Vagina (tissue), 2 donors: ENCODE measurements at places on chromosomes 4 and X.

- DNase-seq, result no peak
Observed at GRCh38 chr4:3335385-3335784, 42.6 kb downstream of the RGS12 start.

- no peak for DNase-seq
Observed at GRCh38 chr4:160877087-160877790, 1286.6 kb downstream of the FSTL5 start.

GRCh38 chr4:186536285-186536684 lies 19.1 kb downstream of the MTNR1A start:
- DNase-seq, result no peak

GRCh38 chr4:113919611-113920010 lies 59.8 kb downstream of the ARSJ start:
- no peak for DNase-seq

DNA sequence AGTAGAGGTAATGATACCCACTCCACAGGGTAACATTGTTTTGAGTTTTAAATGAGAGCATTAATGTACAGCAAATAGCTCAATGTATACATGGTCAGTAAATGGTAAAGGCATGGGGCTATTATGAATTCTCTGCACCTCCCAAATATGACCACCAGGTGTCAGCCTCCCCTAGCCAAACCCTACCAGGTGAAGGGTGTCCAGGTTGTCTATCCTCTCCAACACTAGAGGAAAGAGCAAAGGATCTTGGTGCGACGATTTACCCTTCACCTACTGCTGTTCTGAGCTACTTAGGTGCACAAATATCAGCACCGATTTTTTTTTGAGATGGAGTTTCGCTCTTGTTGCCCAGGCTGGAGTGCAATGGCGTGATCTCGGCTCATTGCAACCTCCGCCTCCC lies 26.5 kb upstream of the XIAP start:
- DNase-seq, result no peak

GRCh38 chr4:127311371-127311770 lies 321.4 kb upstream of the INTU start:
- DNase-seq, result no peak

- DNase-seq, result no peak
Observed at GRCh38 chr4:144696376-144696775, 50.4 kb downstream of the HHIP start.

DNA sequence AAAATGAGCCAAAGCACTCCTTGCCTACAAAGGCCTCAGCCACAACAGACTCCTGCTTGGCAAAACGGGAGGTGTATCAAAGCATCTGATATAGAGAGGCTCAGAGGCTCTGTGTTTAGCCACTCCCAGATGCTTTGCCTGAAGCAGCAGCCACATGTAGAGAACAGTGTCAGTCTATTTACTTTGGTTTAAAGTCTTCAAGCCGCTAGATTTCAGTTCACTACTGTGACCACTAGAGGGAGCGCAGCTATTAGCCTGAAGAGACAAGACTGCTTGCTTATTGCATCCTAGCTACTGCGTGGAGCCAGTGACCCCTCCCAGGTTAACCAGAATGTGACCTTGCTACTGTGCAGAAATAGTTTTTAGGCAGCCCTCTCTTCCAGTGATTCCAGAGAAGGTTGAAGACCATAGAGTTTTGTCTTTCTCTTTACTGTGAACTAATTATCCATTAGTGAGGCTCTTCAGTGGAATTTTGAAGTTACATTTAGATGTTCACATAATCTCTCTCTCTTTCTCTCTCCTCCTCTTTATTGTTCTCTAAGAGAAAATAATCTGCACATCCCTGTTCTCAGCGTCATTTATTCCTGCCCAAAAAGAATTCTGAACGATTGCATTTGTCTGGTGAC lies 39.3 kb downstream of the BMP3 start:
- DNase-seq, result no peak

DNA sequence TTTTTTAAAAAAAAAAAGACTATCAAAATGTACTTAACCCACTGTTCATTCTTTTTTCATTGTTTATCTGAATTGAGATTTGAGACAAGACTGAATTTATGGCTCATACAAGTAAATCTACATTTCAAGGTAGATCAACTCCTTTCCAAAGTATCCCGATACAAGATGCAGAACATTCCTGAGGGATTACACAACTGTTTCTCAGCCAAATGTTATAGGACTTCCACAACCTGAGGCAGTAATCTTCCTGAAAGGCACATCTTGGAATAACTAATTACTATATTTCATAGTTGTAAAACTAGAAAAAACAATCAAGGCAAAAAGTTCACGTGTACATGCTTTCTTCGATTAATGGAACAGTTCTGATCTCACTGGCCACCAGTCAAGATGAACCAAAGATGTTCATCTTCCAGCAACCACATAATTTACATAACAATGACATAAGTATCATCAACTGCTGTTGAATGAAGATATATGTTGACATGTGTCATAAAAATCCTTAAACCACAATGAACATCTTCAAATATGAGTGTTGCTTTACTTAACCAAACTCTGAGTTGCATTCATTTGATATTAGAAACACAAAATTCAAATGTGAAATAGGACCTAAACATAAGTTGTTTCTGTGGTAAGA lies 225.2 kb upstream of the DKK2 start:
- DNase-seq, result no peak

GRCh38 chrX:133323431-133323830 lies 91.9 kb downstream of the GPC4 start:
- DNase-seq, result no peak

DNA sequence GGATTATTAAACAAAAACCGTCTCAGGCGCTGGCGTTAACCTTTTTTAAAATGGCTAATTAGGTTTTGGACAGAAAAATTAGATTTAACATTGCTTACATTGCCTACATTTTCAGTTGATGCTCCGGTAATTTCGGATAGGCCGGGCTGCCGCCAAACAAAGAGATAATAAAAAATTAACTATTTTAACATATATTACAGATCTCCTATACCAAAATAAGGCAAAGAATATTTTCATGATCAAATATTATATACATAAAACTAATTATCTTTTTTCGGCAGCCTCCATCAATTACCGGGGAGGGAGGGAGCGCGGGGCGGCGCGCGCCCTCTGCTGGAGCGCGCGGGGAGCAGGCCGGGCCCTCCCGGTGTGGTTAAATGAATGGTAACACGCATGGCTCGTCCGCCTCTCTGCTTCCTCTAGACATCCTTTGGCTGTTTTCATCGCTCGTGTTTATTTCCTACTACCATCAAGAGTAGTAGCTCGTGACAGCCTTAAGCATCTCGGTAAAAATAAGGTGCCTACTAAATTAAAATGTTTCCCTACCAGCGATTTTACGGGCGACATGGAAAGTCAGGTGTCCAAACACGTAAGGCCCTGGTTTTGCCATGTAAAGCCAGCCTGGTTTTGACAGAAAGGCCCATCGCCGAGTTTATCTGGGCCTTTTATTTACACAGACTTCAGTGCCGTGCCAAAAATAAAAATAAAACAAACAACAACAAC lies 52.4 kb upstream of the TMEM33 start:
- DNase-seq, result no peak

GRCh38 chr4:187478292-187479140 lies 517.1 kb upstream of the ZFP42 start:
- DNase-seq, result no peak

DNA sequence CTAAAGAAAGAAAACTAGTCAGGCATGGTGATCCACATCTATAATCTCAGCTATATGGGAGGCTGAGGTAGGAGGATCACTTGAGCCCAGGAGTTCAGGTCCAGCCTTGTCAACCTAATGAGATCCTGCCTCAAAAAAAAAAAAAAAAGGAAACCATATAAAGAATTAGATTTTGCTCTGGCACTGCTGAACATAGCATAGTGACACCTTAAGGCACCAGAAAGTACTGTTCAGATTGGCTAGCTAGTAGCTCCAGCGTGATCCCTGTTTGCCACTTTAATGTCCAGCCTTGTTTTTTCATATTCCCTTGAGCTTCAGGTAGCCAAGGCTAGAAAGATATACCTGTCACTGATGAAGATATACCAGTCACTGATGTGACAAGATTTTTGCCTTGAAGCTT lies 34.1 kb downstream of the EXOC1 start:
- DNase-seq, result no peak

- DNase-seq, result no peak
Observed at GRCh38 chr4:149910177-149910576, 94.5 kb upstream of the IQCM start.

DNA sequence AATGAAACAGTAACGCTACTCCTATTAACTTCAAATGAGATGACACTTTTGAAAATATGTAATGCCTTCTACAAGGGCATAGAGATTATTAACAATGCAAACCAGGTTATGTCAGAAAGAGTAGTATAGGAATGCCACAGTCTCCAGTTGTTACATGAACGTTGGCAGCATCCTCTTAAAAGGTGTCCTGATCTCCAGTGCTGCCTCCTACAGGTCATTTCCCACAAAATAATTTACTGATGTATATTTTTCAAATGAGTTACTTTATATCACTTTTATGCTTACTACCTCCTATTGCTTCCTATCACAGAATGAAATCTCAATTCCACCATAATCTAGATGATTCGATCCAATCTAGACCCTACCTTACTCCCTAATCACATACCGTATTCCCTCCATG lies 195.2 kb upstream of the EPHA5 start:
- DNase-seq, result no peak

GRCh38 chr4:87570290-87570805 lies 38.0 kb upstream of the DSPP start:
- DNase-seq, result no peak

DNA sequence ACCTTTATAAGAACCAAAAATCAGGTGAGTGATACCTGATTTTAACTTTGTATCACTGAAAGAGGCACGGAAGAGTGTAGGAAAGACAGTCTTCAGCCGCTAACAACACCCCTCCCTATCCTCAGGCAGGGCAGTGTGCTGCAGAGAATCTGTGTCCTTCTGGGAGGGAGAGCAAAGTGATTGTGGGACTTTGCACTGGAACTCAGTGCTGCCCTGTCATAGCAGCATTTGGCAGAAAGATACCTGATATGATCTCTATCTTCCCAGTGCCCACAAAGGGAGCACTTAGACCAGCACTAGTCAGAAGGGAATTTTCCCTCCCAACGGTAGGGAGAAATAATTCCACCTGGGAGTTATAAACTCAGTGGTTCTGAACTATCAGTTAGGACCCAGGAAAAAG lies 139.0 kb downstream of the FMR1NB start:
- DNase-seq, result no peak

- DNase-seq, result no peak
Observed at GRCh38 chr4:156472624-156473023, 499.0 kb downstream of the PDGFC start.

DNA sequence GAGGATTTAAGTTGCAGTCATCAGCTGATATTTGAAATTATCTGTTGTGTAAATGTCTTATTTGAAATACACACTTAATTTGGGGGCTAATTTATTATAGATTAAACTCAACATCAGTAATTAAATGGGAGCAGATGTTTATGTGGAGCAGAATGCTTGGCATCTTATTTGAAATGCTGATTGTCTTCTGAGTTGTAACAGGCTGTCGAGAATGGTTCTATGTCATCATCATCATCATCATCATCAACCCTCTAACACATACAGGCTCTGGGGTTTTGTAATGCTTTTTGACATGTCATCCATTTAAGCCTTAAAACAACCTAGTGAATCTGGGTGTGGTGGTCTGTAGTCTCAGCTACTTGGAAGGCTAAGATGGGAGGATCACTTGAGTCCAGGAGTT lies 8.2 kb downstream of the MTMR1 start:
- no peak for DNase-seq

- no peak for DNase-seq
Observed at GRCh38 chr4:35689870-35690269, 554.4 kb downstream of the ARAP2 start.

GRCh38 chr4:69731847-69732246 lies 28.6 kb downstream of the SULT1B1 start:
- no peak for DNase-seq

DNA sequence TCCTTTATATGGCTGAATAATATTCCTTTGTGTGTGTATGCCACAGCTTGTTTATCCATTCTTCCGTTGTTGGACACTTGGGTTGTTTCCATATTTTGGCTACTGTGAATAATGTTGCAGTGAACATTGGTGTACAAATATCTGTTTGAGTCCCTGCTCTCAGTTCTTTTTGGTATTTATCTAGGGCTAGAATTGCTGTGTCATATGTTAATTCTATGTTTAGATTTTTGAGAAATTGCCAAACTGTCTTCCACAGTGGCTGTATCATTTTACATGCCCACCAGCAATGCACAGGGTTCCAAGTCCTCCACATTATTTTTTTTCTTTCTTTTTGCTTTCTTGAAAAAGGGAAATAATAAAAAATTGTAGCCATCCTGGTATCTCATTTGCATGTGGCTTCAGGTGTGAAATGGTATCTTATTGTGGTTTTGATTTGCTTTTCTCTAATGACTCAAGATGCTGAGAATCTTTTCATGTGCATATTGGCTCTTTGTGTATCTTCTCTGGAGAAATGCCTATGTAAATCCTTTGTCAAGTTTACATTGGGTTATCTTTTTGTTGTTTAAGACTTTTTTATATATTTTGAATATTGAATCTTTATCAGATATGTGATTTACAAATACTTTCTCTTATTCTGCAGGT lies 129.7 kb downstream of the RAPGEF2 start:
- DNase-seq, result no peak

- DNase-seq, result no peak
Observed at GRCh38 chr4:145387079-145387478, 94.6 kb upstream of the SMAD1 start.

- DNase-seq, result no peak
Observed at GRCh38 chr4:8215001-8215427, 15.9 kb downstream of the SH3TC1 start.

DNA sequence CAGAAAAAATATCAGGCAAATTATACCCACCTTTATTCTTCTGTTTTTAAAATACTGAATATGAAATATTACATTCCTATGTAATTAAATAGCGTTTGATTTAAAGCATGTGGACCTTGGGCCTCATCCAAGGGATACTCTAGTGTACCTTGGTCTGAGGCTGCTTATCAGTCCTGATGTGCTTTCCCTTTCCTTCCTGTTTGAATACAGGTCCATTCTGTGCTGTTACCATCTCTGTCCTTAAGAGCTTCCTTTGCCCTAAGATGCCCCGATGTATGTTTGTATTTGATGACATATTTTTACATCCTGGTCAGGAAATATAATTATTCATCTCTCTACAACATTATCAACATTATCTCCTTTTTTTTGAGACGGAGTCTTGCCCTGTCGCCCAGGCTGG lies 24.1 kb downstream of the FAT4 start:
- DNase-seq, result no peak

DNA sequence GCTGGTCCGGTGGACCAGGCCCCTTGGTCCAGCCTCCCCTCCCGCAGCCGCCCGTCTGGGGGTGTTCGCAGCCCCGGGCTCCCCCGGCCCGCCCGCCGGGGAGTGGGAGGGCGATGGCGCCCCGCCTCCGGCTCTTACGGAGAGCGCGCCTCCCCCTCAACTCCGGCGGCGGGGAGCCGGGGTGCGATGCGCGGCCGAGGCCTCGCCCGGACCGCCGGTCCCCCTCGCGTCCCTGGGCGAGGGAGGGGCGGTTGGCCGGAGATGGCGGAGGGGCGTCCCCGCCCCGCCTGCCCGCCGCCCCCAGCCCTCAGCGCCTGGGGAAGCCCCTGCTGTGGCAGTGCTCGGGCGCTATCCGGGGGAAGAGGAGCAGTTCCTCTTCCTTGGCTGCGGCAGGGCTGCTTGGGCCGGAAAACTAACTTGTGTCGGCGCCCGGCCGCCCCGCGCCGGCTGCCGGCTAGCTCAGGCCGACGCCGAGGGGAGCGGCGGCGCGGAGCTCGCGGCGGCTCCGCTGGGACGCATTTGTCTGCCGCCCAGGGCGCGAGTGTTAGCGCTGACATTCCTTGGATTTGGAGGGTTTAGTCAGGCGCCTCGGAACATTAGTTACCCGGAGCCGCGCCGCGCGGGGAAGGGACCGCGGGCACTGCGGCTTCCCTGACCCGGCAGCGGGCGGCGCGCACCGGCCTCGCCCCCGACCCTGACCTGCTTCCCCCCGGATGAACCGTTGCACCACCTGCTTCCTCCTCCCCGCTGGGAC lies 994 bp downstream of the GALNT7 start:
- DNase-seq, result no peak
